Stimulated activated effector memory CD8-positive, alpha-beta T cell treated with anti-CD3 and anti-CD28 coated beads, Interleukin-12 subunit alpha, Interleukin-12 subunit beta, amount 100 ng/mL, for 72 hours (primary cell): ENCODE measurements at places on chromosomes 7 and 10.

- no peak for DNase-seq
These were observed 57.1 kb downstream of the AFAP1L2 start for GRCh38 chr10:114347241-114347640.

GRCh38 chr10:62039954-62040353 is 138.5 kb downstream of the ARID5B start:
- no peak for DNase-seq

DNA sequence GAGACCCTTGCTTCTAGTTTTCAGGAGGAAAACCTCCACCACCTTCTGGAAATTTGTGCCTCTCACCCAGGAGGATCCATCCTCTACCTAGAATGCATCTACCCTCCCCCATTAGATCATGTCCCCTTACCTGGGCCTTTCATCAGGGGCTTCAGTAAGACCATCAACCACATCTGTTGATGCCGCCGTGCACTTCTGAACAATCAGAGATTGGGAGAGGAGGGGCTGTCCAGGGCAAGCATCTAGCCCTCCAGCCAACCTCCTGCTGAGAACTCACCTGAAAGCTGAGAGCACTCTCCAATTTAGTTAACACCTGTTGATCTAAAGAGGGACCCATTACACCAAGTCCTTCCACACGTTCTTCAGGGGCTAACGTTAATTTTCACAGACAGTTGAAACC is 57.6 kb upstream of the PIK3CG start:
- no peak for DNase-seq

- no peak for DNase-seq
These were observed 13.9 kb downstream of the PARD3 start for GRCh38 chr10:34801097-34801733.

GRCh38 chr7:14170872-14171271 is 181.4 kb upstream of the ETV1 start:
- no peak for DNase-seq

DNA sequence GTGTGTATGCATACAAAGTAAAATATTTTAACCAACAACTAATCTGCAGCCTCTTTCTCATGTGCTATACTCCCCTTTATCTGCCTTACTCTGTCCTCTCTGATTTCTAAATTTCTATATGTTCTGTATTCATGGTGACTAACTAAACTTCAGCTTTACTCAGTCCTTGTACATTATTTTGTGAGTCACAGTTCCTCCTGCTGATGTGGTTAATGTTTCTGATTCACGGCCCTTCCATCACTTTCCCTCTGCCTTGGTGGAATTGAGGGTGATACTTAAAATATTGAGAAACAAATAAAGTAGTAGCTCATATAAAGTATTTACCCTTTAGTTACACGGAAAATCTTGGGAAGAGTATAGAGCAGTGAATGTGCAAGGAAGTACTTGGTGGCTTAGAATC is 899.1 kb upstream of the ZWINT start:
- DNase-seq, result no peak

DNA sequence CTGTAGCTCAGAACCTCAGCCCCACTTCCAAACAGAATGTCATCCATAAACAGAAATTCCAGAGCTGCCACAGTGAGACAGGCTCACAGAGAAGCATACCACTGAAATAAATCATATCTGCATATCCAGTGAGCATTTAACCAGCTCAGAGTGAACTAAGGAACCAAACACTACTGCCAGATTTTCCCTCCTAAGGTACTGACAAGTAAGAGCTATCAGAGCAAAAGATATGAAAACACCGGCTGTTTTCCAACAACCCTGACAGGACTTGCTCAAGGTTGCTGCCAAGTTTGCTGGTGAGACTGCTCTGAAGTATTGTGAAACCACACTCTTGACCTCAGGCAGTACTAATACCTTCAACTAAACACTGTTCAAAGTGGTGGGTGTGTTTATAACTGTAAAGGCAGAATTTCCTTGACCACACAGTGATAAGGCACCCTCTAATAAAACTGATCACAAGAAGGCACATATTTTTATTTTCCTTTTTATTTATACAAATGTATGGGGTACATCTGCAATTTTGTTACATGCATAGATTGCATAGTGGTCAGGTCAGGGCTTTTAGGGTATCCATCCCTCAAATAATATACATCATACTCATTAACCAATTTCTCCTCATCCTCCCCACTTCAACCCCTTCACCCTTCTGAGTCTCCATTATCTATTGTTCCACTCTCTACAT is 18.3 kb downstream of the SGMS1 start:
- no peak for DNase-seq

DNA sequence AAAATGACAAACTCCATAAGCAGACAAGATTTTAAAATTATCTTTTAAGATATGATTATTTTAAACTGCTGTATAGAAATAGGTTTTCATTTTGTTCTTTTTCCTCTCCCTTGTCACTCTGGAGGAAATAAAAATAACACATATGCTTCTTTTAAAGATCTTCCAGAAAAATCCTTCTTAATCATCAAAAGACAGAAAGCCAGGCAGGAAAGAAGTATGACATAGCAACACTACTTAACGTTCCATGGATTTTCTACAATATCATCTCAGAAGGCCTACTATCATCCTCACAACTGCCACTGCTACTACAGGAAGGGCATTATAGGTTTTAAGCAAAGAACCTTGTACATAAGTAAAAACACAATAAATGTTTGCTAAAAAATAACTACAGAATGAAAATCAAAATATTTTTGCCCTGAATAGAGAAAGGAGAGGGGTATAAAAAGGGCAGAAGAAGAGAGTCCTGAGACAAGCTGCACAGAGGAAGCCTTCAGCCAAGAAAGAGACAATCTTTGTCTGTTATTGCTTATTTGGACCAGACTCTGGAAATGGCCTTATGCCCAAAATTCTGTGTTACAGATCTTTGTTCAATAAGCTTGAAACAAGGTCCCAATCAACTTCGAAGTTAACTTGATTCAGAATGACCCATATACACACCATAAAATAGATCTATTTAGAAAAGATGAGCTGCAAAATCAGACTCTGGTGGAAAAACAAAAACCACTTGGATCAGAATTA is 67.8 kb downstream of the ABI1 start:
- DNase-seq, result no peak

GRCh38 chr7:142385491-142386340 is 127.9 kb upstream of the PRSS58 start:
- no peak for DNase-seq

DNA sequence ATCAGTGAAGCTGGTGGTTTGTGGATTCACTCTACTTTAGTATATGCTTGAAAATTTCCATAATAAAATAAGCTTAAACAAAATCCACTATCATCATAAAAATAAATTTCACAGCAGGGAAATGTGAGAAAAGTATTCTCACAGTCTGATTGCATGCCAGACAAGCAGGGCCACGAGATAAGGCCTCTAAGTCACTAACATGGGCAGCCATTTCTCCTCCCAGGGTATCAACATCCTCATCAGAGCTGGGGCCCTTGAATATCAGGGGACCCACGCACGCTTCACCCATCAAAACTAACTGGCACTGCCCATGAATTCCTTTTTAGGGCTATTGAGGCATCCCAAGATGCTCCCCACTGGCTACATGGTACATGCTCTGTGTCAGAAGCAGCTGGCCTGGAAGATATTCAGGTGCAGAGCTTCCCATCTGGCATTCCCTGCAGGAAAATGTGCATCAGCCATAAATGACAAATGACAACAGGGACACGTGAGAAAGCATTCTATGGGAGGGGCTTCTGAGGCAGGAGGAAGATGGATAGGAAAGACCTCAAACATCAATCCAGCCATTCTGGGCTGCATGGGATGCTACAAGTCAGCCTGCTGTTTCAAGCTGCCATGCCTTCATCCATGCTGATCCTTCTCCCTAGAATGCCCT is 17.4 kb downstream of the CCDC6 start:
- DNase-seq, result no peak

- DNase-seq, result no peak
These were observed 16.3 kb upstream of the MYL7 start for GRCh38 chr7:44157116-44158080.

DNA sequence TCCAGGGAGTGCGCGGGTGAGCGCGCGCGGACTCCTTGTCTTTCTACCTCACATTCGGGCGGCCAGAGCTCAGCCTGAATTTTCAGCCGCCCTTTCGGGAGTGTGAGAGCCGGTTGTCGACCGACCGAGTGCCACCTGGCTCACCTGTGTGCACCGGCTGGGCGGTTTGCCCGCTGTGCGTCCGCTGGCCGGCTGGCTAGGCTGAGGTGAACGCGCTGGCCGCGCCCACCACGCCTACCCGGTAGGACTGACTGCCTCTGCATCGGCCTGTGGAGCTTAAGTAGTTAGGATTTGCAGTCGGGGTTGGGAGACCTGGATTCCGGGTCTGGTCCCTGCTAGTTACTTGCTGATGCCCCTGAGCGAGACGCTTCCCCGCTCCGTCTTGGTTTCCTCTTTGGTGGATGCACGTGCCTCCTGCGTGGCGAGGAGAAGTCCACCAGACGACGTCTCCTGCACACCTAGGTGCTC is 553 bp downstream of the TSPAN15 start:
- no peak for DNase-seq

DNA sequence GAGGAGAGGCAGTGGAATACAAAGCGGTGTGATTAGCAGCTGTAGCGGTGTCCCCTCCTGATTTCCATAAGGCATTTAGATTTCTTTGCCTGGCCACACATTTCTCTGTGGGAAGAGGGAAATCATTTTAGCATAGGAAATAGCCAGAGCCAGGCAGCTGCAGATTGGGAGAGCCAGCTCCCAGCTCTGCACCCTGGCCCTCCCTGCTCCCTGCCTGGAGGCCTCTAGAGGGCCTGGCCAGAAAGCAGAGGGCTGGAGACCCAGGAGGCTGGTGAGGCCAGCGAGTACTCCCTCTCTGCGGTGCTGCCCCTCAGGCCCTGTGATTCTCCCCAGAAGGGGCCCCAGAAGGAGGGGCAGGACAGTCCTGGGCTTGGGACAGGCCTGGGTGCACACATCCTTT is 85.7 kb downstream of the C10orf105 start:
- DNase-seq, result no peak

DNA sequence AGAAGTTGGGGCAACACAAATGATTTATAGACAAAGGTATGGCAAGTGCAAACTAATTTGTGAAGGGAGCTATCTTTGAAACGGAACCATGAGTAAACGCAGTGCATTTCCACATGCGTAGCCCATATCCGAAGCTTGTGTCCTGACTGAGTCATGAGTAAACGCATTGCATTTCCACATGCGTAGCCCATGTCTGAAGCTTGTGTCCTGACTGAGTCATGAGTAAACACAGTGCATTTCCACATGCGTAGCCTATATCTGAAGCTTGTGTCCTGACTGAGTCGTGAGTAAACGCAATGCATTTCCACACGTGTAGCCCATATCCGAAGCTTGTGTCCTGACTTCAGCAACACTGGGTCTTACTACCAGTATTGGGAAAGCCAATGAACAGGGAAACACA is 95.0 kb downstream of the CELF2 start:
- no peak for DNase-seq

GRCh38 chr10:70247360-70247759 is 14.1 kb upstream of the PPA1 start:
- DNase-seq, result no peak

- no peak for DNase-seq
These were observed 200.9 kb downstream of the CXCL12 start for GRCh38 chr10:44183667-44184632.

DNA sequence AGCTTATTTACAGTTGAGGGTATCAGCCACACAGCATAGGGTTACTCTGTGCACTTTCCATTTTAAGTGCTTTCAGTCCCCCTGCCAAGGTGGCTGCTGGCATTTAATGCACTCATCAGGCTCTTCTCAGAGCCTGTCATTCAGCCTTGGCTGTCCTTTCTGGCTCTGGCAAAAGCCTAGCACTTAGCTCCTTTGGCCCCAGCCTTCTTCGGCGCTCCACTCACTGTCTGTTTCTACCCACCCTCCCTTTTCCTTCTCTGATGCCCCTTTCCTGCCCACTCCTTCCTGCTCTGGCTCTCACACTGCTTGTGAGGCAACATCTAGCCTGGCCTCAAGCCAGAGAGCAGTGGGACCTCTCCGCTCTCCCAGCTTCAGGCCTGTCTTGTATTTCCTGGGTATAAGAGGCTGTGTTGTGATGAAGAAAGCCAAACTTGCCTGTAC is 60.2 kb downstream of the WIPF3 start:
- no peak for DNase-seq

DNA sequence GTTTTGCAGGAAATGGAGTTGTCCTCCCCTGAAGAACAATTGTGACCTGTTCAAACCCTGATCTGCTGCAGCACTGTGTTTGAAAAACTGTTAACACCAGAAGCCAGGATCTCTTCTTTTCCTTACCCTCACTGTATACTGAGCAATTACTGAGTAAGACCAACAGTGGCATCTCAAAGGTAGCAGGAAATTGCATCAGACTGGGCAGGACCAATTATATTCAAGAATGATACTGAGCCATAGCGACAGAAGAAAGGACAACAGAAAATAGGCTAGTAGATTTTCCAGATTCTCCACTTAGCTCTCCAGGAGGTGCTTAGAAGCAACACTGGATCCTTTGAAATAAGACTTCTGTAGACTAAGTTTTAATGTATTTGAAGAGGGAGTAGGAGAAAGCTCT is 57.4 kb upstream of the INHBA start:
- no peak for DNase-seq

- DNase-seq, result no peak
These were observed 17.7 kb upstream of the SP8 start for GRCh38 chr7:20804345-20804744.

DNA sequence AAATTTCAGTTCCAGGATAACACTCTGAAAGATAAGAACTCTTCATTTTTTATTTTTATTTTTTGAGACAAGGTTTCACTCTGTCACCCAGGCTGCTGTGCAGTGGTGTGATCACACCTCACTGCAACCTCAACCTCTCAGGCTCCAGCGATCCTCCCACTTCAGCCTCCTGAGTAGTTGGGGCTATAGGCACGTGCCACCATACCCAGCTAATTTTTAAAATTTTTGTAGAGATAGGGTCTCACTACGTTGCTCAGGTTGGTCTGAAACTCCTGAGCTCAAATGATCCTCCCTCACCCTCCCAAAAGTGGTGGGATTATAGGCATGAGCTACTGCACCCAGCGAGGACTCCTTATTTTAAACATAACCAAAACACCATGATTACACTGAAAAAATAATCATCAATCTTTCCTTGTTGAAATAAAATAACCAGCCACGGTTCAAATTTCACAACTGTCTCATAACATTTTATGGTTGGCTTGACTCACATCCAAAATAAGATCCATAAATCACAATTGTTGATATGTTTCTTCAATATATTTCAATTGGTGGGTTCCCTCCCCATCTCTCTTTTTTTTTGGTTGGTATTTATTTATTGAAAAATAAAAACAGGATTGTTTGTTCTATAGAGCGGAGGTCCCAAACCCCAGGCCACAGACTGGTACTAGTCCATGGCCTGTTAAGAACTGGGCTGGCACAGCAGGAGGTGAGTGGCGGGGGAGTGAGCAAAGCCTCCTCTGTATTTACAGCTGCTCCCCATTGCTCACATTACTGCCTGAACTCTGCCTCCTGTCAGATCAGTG is 60.1 kb upstream of the FAM171A1 start:
- DNase-seq, result no peak
